Colonic mucosa (tissue), 4 donors: ENCODE measurements at places on chromosomes 7 and 10. TPM values are rescaled to one million over a fixed set of nuclear protein-coding genes. Genes with fewer than 3 reads are reported as not detected.

DNA sequence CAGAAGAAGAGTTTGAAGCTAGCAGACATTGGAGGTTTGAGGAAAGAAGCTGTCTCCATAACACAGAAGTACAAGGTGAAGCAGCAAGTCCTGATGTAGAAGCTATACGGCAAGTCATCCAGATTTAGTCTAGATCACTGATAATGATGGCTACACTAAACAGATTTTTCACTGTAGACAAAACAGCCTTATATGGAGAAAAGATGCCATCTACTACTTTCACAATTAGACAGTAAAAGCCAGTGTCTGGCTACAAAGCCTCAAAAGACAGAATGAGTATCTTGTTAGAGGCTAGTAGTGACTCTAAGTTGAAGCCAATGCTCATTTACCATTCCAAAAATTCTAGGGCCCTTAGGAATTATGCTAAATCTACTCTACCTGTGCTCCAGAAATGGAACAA is 85.1 kb downstream of the SNX13 start:
- H3K36me3 ChIP-seq = no peaks in the 10 kb centered on the region
- no peaks in the 10 kb centered on the region for H3K4me1 ChIP-seq
- no peak for DNase-seq
- H3K27ac ChIP-seq = no peak overlapping the region
- H3K27me3 ChIP-seq = no peaks in the 10 kb centered on the region
- no peak overlapping the region for H3K4me3 ChIP-seq

GRCh38 chr10:112304267-112304859 is 21.2 kb downstream of the TECTB start:
- no peaks in the 10 kb centered on the region for H3K36me3 ChIP-seq
- H3K4me1 ChIP-seq = no peaks in the 10 kb centered on the region
- H3K4me3 ChIP-seq = no peak overlapping the region
- DNase-seq = no peak
- no peaks in the 10 kb centered on the region for H3K27me3 ChIP-seq

DNA sequence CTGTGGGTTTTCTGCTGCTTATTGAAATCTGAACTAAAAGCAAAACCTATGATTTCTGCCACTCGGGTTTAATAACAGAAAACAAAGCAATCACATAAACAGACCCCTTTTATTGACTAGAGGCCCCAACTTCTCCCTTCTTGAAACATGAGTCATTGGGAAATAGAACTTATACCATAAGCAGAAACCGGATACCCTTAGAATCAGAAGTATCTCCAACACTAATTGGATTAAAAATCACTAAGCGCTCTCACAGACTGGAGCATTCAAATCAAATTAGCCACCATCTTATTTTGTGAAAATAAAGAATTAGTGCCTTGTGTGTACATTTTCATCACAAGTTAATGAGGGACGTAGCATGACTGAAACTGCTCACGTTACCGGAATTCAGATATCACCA is 206.9 kb downstream of the WDR11 start:
- no peak for DNase-seq
- no peak overlapping the region for H3K27ac ChIP-seq
- H3K4me3 ChIP-seq = no peak overlapping the region
- peaks cover under 1% of the 10 kb centered on the region for H3K4me1 ChIP-seq
- H3K36me3 ChIP-seq = no peaks in the 10 kb centered on the region
- no peaks in the 10 kb centered on the region for H3K27me3 ChIP-seq

DNA sequence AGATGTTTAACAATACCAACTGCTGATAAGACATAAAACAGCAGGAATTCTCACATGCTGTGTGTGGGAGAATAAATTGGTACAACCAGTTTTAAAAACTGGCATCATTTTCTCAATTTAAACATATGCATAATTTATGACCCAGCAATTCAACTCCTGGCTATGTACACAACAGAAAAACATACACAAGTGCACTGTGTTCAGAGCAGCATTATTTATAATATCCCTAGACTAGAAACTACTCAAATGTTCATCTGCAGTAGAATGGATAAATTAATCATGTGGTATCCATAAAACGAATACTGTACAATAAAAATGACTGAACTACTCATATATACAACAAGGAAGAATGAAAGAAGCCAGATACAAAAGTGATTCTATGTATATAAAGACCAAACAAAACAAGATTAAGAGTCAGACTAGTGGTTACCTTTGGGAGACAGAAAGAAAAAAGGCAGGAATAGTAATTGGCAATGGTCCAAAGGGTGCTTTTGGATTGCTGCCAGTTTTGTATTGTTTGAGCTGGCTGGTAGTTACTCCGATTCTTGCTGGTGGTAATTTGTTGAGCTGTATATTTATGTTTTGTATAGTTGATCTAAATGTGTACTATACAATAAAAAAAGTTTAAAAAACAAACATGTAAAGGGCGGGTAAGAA is 306.0 kb downstream of the TFEC start:
- H3K4me3 ChIP-seq = no peak overlapping the region
- no peaks in the 10 kb centered on the region for H3K36me3 ChIP-seq
- DNase-seq = peak; percentile 50

- DNase-seq = no peak
- no peak overlapping the region for H3K27ac ChIP-seq
- no peaks in the 10 kb centered on the region for H3K4me1 ChIP-seq
- H3K36me3 ChIP-seq = no peaks in the 10 kb centered on the region
Measured at GRCh38 chr10:27660711-27661110, 84.9 kb downstream of the MKX start.

The VGF gene
- 0.90 TPM for total RNA-seq

The GRID1 gene
- 0.30 TPM for total RNA-seq

The GIMAP4 gene
- 6.6 TPM for total RNA-seq
